Caudate nucleus (tissue), 63 donors: ENCODE measurements at places on chromosomes 6 and 20.

DNA sequence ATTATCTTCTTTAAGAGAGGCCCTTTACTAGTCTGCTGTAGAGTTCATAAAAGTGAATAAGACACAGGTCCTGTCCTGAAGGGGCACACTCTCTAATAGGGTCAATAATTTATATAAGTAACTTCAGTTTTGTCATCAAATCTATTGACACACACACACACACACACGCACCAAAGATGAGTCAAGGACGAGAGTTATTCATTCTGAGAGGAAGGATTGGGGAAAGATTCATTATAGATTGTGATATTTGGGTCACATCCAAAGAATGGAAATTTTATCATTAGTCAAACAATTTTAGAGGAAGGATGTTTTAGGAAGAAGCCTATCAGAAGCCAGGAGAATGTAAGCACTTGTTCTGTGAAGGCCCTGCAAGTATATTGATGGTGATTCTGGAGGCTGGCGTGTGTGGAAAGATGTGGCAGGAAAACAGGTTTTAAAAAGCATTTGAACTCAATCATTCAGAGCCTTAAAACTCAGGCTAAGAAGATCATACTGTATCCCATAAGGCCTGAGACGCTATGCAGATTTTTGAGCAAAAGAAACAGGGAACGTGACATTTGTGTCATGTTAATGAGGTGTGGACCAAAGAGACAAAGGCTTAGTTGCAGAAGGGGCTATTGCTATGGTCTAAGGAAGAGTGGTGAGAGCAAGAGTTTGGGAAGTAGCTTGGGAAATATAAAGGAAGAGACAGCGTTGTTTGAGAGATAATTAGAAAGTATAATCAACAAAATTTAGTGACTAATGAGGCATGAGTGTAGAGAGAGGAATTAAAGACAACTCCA is 161.4 kb upstream of the PREP start:
- DNase-seq: no peak

- no peak for DNase-seq
Observed at GRCh38 chr6:135117413-135117968, 62.9 kb upstream of the HBS1L start.

DNA sequence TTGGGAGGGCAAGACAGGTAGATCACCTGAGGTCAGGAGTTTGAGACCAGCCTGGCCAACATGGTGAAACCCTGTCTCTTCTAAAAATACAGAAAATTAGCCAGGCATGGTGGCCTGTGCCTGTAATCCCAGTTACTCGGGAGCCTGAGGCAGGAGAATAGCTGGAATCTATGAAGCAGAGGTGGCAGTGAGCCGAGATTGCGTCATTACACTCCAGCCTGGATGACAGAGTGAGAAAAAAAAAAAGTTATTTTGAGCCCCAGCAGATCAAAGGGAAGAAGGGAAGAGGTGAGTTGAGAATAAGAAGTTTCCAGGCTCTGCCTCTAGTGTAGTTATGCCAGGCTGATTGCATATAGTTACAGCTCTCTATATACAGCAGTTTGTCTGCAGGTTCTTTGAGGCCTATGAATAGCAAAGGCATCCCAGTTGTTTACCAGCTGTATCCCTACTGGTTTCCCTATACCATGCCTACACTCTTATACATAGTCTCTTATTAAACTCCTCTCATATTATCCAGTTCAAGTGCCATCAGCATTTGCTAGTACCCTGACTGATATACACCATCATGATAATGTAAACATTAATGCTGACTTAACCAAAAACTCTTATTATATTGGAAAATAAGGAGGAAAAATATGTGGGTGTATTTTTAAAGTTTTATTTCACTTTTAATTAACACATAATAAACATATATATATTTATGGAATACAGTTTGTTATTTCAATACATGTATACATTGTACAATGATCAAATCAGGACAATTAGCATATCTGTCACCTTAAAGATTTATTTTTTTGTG is 823.6 kb upstream of the ADGRB3 start:
- no peak for DNase-seq

GRCh38 chr6:104579310-104579863 is 280.3 kb downstream of the HACE1 start:
- no peak for DNase-seq
